ENCODE measurements at places on chromosomes 4 and X.

GRCh38 chr4:98385831-98386230, 124.6 kb downstream of the RAP1GDS1 start:
- no peak for DNase-seq

- DNase-seq, result no peak
These were observed 94.8 kb upstream of the GRPR start for GRCh38 chrX:16028576-16028975.

- no peak for DNase-seq
These were observed 300.8 kb downstream of the ADGRL3 start for GRCh38 chr4:61500883-61501282.

DNA sequence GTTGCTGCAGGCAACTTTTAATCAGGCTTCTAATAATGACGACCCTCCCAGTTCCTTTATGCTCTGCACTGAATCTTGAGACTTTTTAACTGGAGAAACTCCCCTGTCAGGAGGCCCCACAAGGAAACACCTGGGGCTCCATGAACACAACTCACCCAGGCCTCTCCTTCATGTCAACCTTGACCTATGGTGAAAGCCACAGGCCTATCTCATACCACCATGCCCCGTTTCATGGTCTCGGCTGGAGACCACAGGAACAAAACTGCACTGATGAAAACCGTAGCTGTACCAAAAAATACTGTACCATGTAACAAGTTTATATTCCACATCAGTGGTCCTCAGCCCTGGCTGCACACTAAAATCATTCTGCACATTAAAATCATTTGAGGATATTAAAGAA, 57.0 kb downstream of the ZNF827 start:
- DNase-seq, result no peak

GRCh38 chr4:58560736-58561135, 1450.6 kb upstream of the IGFBP7 start:
- DNase-seq, result no peak

DNA sequence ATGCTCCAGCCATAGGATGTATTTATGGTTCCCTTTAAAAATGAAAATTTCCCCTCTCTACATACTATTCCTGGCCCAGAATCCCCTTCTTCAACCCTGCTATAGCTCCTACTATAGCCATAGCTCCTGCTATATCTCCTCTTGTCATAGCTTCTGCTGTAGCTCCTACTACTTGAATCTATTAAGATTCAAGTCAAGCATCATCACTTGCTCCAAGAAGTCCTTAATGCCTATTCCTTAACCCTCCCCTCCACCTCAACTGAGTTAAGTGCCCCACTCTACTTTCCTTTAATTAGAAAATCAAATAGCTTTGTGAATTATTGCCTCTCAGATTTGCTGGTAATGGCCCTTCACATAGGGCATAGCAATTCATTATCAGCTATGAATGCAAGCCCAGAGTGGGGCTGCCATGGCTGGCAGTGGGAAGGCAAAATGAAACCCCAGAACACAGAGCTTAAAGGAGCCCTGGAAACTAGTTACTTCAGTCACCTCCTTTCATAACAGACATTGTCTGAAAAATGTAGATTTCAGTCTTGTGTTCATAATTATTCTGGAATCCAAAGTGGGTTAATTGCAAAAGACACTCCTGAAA, 15.4 kb downstream of the OCIAD2 start:
- no peak for DNase-seq

- no peak for DNase-seq
These were observed at the start of gene ADH4 for GRCh38 chr4:99144070-99144469. Gene ADH4, minus strand, starts transcription at chr4:99144297. Its CDS starts 75 bp downstream, at chr4:99144222.

GRCh38 chr4:37836838-37837440, 10.5 kb downstream of the PGM2 start:
- no peak for DNase-seq

GRCh38 chr4:148055844-148056243, 324.0 kb downstream of the ARHGAP10 start:
- no peak for DNase-seq

- no peak for DNase-seq
These were observed 25.6 kb downstream of the SORBS2 start for GRCh38 chr4:185786422-185786821.

DNA sequence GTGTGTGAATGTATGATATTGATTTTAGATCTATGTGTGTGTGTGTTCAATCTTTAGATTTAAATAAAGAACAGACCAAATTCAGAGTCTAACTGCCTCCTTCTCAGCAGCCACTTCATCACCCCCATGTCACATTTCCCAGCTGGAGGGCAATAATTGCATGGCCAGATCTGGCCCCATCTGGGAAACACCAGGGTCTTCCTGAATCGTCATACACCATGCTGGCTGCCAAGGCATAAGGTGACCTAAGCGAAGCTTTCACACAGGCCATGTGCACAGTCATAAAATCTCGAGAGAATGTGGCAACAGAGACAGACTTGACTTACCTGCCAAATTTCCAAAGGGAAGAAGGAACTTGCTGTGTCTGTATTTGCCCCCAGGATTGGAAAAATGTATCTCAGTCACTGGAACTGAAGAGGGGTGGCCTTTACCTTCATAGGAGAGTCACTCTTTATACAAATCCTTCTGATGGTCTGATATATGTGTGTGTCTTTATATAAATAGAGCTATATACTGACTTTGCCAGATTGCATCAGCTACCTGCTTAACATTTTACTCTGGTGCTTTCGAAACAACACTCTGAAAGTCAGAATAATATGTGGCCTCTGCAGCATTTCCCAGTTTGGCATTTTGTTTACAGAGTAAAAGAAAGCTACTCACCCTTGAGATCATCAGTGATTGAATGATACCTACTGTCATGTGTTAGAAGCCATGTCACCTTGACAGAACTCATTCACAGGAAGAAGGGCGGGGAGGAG, at the start of gene PLAC1:
PLAC1 (minus strand) TSS at position 470 of the 758 bp plus-strand sequence. CDS start 91,789 bp downstream, outside the sequence.
- no peak for DNase-seq

- no peak for DNase-seq
These were observed 17.9 kb downstream of the ASMTL start for GRCh38 chrX:1434871-1435240.

- no peak for DNase-seq
These were observed 65.3 kb downstream of the CDS1 start for GRCh38 chr4:84648178-84648577.

DNA sequence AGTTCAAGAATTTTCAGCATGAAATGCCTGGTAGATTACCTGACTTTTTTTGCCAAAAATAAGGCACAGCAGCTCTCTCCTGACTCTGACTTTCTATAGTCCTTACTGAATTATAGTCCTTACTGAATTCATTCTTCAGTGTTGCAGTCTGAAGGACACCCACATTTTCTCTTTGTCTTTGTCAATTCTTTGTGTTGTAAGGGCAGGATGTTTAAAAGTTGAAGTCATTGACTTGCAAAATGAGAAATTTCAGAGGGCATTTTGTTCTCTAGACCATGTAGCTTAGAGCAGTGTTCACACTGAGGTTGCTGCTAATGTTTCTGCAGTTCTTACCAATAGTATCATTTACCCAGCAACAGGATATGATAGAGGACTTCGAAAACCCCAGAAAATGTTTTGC, 168.0 kb downstream of the SOWAHB start:
- DNase-seq, result no peak

- no peak for DNase-seq
These were observed 382.1 kb upstream of the CTSO start for GRCh38 chr4:156335721-156336120.

DNA sequence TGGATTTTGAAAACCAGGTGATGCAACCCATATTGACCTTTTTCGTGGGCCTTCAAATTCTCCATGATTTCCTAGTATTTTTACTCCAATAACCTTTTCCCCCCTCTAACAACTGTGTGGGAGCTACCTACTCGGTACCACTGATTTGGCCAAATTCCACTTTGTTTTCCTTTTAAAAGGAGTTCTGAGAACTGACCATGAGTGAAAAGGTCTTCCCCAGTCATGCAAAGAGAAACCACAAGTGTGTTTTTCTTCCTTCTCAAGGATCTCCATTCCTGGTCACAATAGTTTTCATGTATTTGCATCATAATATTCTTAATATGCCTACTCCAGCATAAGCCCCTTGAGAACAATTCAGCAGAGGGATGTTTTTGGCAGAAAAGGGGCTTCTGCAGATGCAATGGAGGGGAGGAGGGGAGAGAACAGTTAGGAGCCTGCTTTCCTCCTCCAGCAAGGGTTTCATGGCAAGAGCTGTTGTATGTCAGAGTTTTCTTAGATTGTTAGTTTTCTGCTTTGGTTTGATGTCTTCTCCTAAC, 195.3 kb upstream of the ANXA3 start:
- DNase-seq, result no peak

- peak; percentile 74 for DNase-seq
These were observed 59.3 kb downstream of the MAML3 start for GRCh38 chr4:140094438-140095420.

GRCh38 chrX:6257025-6257424, 28.4 kb upstream of the NLGN4X start:
- no peak for DNase-seq
